ENCODE measurements at places on chromosomes 4 and X.
A peak's percentile ranks its signal among the peaks of the same experiment; 100 is the strongest.

- DNase-seq: no peak
These were observed 1.1 kb upstream of the AP1S2 start for GRCh38 chrX:15855568-15856221.

DNA sequence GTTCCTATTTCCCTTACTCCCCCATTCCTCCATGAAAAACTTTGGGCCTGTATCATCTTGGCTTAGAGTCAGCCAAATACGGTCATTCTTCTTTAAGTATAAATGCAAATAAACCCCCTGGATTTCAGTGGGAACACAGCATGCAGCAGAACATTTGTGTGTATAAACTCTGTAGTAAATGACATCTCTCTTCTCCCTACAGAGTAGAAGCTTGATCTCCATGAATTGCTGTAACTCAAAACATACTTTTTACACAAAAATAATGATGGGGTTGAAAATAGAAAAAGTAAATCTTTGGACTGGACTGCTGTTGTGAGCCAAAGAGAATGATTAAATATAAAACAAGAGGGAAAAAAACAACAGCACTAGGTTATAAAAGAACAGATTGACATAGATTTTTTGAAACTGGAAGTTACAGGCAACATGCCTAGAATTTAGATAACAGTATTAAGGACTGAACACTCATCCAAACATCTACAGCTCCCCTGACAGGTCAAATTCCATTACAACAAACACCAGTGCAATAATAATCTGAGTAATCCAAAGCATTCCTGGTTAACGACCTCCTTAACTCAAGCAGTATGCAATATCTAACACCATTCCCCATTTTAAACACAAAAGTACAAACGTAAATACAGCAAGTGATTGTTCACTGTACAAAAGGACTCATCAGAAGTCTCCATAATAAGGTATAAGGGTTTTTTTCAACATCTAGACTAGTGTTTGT lies 30.7 kb downstream of the TSPAN5 start:
- no peak for DNase-seq

GRCh38 chrX:32987142-32987541 lies 224.2 kb downstream of the DMD start:
- no peak for DNase-seq

DNA sequence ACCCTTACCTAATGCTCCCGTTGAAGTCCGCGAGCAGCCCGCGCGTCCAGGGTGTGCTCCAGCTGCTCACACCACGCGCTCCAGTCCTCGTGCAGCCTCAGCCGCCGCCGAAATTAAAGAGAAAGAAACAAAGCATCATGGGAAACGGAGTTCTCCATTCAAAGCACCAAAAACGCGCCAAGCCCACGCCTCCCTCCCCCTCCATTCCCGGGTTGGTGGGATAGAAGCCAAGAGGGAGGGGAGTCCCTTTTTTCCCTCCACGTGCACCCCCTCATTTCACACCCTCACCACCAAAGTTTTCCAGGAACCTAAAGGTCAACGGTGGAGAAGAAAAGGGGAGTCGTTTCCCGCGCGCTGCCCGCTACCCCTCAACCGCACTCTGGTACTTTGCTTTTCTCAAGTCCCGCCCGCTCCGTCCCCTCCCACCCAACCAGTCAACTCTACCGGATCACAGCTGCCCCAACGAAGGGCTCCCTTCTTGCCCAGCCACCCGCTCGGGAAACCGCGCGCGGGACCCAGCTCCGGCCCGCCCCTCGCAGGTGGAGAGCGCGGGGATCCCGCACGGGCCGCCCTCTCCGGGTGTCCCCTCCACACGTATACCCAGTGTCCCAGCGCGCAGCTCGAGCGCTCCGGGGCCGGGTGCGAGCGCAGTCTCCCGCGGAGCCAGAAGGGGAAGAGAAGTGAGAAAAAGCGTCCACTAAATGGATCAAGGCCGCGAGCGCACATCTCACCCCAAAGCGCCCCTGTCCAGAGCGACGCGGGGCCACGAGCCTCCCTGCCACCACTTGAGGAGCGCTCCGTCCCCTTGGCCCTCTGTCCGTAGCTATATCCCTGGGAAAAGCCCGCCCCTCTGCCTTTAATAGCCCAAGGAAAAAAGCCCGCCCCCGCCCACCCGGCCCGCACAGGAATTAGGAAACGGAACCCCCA lies 65.1 kb upstream of the CCDC160 start:
- no peak for DNase-seq

- no peak for DNase-seq
These were observed 16.0 kb upstream of the SH3TC1 start for GRCh38 chr4:8182858-8183725.

GRCh38 chr4:141410839-141411238 lies 190.1 kb downstream of the ZNF330 start:
- DNase-seq: no peak

DNA sequence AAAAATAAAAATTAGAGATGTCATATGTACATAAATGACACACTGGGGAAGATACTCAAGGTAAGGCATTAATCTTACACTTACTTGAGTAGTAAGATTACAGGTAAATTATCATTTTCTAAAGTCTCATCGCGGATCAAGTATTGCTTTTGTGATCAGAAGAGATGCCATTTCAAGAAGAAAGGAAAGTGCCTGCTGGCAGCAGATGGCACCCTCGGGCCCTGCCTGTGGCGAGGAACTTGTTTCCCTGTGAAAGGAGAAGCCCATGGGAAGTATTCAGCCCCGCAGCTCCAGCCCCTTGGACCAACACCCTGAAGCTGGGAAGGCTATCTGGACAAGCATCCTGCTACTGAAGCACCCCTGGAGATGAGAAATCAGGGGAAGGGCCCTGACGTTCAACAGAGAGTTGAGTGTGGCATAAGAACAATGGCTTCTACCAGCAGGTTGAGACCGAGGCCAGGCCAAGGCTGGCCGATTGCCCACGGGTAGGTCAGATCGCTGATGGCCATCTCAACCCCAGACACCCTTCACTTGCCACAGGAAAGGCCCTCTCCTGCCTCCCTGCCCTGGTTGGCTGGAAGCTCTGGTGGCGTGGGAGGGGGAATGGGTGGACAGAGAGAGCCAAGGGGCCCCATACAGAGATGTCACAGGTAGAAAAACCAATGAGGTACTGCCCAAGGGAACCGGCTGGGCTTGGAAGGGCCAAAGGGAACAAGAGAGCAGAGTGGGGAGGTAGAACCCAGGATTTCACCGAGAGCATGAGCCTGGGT lies 18.8 kb upstream of the MXD4 start:
- no peak for DNase-seq

- DNase-seq: no peak
These were observed 160.1 kb downstream of the COX18 start for GRCh38 chr4:72909461-72909860.

- no peak for DNase-seq
These were observed 47.5 kb upstream of the SPANXN4 start for GRCh38 chrX:142978130-142978684.

DNA sequence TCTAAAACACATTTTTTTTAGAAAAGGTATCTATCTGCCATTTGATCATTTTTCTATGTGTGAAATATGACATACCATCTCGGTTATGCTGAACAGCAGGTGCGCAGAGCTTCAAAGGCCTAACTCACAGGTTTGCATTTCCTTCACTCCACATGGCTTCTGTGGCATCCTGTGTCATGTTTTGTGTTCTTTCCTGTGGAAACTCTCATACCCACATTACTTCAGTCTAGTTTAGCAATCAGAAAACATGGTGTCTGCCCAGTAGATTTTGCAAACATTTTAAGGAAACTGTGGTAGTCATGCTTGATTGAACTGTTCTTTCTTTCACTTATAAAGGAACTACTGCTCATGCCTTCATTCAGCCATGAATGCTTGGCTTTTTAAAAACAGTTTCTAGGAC lies 11.3 kb upstream of the ARAP2 start:
- no peak for DNase-seq

DNA sequence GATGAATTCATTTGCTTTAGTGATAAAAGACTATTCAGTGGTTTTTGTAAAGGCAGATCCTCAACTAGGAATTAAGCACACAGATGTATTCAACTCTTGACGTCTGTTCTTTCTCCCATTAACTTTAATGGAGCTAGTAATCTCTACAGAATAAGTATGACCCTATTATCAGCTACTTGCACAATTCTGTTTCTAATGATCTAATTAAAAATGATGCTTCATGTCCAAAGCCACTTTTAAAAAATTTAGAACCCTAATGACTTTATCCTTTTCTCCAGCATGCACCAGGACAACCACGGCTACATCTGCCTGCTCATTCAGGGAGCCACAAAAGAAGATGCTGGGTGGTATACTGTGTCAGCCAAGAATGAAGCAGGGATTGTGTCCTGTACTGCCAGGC lies 85.4 kb downstream of the CBR4 start:
- DNase-seq: no peak

DNA sequence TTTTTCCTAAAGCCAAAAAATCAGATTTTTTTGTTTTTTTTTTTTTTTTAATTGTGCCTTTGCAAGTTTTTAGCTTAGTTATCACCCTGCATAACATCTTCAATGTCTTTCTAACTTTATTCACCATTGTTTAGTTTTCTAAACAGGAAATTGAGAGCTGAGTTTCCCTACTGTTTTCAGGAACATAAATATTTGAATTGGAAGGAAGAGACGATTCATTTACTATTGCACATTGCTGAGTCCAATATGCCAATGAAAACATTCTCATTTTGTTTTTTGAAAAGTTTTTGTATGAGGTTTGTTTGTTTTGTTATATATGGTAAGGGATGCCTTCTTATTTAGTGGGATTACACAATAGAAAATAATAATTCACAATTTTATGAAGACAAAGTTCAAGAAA lies 148.4 kb downstream of the ANKRD50 start:
- DNase-seq: no peak

DNA sequence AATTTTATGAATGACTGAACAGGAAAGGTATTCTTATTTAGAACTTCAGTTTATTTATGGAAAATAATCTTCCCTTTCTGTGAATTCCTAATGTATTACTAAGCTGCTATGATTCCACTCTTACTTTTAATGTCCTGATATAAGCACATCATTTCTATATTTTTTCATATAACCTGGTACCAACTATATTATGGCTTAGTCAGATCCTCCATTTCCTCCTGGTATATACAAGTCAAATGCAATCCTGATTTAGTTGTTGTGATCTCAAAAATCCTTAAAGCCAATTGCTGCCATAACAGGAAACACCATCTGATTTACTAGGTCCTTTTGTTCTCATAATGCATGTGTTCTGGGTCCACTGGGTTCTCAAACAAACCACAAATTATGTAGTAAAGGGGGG lies 26.8 kb downstream of the TRMT2B start:
- DNase-seq: no peak

DNA sequence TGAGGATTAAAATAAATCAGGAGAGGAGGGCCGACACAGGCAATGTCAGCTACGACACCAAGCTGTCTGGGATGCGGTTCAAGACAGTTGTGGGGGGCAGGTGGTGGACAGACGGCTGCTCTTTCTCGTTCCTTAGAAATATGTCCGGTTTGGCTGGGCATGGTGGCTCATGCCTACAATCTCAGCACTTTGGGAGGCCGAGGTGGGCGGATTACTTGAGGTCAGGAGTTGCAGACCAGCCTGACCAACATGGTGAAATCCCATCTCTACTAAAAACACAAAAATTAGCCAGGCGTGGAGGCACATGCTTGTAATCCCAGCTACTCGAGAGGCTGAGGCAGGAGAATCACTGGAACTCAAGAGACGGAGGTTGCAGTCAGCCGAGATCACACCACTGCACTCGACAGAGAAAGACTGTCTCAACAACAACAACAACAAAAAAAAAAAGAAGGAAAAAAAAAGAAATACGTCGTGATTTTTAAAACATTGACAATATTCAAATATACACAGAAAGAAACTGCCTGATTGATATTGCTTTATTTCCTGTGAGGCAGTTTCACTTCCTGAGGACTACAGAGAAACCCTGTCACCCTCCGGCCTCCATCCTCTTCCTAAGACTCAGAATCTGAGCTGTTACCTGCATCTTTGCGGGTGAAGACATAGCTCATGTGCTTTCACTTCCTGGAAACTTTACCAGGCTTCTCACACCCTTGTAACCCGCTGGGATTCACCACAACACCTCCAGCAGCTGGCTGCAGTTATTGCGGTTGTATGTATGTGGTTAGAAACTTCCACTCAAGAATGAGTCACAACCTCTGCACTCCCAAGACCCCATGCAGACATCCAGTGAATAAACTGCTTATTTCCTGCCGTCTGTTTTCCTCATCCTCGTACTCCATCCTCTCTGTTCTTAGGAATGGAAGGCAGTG lies 63.8 kb upstream of the STS start:
- peak; percentile 35 for DNase-seq

GRCh38 chr4:165766018-165766417 lies 107.0 kb upstream of the TLL1 start:
- DNase-seq: no peak

DNA sequence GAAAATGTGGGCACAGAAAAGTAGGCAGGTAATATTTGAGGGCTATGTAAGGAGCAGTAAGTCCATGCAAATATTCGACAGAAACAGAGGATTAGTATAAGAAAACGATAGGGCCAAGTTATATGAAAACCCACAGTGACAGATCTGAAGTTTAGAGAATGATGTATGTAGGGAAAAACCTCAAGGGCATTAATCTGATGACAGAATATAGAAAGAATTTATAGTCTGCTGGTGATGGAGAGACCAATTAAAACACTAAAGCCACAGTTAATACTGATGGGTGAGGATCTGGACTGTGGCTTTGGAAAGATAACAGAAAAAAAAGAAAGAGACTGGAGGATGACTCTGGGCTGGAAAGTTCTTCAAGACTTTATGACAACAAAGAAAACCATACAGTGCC lies 169.7 kb downstream of the PALLD start:
- peak; percentile 60 for DNase-seq

DNA sequence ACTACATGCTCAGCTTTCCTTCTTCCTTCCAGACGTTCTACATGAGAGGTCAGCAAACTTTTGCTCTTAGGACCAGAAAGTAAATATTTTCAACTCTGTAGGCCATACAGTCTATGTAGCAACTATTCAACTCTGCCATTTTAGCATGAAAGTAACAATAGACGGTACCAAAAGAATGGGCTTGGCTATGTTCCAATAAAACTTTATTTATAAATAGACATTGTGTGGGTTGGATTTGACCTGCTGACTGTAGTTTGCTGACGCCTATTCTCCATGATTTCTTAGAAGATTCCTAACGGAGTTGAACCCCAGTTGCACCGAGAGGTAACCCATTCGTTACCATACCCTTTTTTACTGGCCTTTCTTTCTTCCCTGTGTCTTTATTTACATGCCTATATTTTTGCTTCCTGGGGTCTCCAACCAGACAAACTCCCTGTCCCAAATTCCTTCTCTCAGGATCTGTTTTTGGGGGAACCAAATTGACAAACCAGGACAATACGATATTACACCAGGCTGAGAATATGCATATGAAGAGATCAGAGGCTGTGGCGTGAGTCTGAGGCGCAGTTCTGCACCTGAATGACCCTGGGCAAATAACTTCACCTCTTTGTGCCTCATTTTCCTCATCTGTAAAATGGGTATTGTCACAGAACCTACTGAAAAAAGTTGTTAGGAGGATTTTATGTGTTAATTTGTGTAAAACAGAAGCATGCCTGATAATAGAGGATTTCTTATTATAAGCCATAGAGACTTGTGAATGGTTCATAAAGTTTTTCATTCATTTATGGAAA lies 10.4 kb upstream of the PTTG2 start:
- DNase-seq: no peak
